ENCODE measurements at places on chromosomes 12 and 14. TPM values are rescaled to one million over a fixed set of nuclear protein-coding genes. Genes with fewer than 3 reads are reported as not detected.
A peak's percentile ranks its signal among the peaks of the same experiment; 100 is the strongest.

- H3K4me3 ChIP-seq: no peak overlapping the region
- no peak for DNase-seq
- peak overlapping the region; percentile 89 for H3K27ac ChIP-seq
- no peaks in the 10 kb centered on the region for H3K27me3 ChIP-seq
Observed at GRCh38 chr12:14910090-14910915, 24.6 kb upstream of the MGP start.

The NELL2 gene
- 626 TPM for total RNA-seq

The SIX6 gene
- not detected for total RNA-seq

The SYCP3 gene
- total RNA-seq: 0.71 TPM

DNA sequence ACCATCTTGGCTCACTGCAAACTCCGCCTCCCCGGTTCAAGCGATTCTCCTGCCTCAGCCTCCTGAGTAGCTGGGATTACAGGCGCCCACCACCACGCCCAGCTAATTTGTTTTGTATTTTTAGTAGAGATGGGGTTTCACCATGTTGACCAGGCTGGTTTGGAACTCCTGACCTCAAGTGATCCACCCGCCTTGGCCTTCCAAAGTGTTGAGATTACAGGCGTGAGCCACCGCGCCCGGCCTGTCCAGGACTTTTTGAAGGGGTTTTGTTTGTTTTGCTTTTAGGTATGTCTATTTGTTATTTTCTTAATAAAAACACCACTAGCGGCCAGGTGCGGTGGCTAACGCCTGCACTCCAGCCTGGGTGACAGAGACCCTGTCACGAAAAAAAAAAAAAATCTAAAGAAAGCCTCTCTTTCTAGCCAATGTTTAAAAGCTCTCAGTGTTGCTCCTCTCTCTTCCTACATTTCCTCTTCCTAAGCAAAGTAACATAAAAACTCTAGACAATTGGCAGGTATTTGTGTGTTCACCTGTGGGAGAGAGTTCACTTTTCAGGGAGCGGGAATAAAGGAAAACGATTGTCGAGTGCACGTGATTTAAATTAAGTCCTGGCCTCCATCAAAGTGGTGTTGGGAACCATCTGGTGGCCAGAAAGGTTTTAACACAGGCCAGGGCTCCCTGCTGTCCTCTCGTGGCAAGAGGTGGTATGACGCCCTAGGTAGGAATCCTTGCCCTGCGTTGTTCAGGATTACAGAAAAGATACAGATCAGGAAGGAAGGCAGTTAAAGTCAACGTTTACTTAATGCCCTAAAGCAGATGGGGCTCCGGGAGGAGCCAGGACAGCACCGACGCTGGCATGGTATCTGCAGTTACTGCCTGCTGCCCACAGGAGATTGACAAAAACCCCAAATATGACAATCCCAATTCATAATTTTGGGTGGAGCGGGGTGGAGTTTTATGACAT, 36.2 kb upstream of the ATP23 start:
- H3K36me3 ChIP-seq: no peaks in the 10 kb centered on the region
- DNase-seq: peak; percentile 74
- peaks cover 7% of the 10 kb centered on the region for H3K4me1 ChIP-seq
- H3K4me3 ChIP-seq: peak overlapping the region; percentile 30

DNA sequence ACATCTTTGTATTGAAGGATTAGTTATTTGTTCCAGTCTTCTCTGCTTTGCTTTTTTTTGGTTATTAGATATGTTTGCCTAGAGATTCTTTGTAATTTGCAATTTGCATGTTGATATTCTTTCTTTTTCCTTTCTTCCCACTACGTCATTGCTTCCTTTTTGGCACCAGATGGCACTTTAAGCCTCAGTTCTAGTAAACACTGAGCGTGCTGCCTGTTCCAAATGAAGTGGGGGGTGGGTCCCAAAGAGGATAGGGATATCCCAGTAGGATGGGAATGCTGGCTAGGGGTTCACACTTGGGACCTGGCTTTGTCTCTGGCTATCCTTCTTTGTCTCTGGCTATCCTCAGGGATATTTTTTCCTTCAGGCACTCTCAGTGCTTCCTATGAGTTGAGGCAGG, 17.0 kb downstream of the EAPP start:
- H3K4me3 ChIP-seq: no peak overlapping the region
- DNase-seq: no peak
- H3K36me3 ChIP-seq: peaks cover 34% of the 10 kb centered on the region
- no peak overlapping the region for H3K27ac ChIP-seq
- H3K27me3 ChIP-seq: no peaks in the 10 kb centered on the region
- peaks cover 3% of the 10 kb centered on the region for H3K4me1 ChIP-seq

GRCh38 chr12:57655541-57656240, 22.7 kb upstream of the B4GALNT1 start:
- H3K27me3 ChIP-seq: peaks cover 9% of the 10 kb centered on the region
- H3K27ac ChIP-seq: no peak overlapping the region
- no peak overlapping the region for H3K4me3 ChIP-seq
- H3K4me1 ChIP-seq: no peaks in the 10 kb centered on the region
- no peak for DNase-seq

The CLEC4D gene
- total RNA-seq: not detected

- H3K27me3 ChIP-seq: no peaks in the 10 kb centered on the region
- DNase-seq: no peak
- no peaks in the 10 kb centered on the region for H3K36me3 ChIP-seq
- no peak overlapping the region for H3K4me3 ChIP-seq
- H3K27ac ChIP-seq: no peak overlapping the region
Observed at GRCh38 chr14:42192738-42193653, 586.3 kb downstream of the LRFN5 start.

DNA sequence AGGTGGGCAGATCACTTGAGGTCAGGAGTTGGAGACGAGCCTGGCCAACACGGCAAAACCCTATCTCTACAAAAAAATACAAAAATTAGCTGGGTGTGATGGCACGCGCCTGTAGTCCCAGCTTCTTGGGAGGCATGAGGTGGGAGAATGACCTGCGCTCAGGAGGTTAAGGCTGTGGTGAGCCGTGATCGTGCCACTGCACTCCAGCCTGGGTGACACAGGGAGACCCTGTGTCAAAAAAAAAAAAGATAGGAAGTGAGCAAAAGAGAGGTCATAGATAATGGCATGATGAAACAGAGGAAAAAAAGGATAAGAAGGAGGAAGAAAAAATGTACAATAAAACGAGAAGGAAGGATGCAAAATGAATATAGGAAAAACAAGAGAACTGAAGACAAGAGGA, 159.5 kb downstream of the ETV6 start:
- peaks cover 57% of the 10 kb centered on the region for H3K4me1 ChIP-seq
- H3K36me3 ChIP-seq: peaks cover 2% of the 10 kb centered on the region
- no peak for DNase-seq
- no peak overlapping the region for H3K4me3 ChIP-seq

DNA sequence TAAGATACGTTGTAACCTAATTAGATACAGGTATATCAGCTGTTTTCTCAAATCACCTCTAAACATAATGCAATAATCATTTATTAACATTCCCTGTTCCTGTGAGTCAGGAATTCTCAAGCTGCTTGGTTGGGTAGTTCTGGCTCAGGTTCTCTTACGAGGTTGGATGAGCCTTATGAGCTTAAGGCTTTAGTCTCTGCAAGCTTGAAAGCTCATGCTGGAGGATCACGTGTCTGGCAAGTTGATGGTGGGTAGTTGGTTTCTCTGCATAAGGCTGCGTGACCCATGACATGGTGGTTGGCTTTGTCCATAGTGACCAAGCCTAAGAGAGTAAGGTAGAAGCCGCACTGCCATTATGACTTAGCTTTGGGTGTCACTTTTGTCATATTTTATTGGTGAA, 62.0 kb downstream of the PLEKHA5 start:
- no peaks in the 10 kb centered on the region for H3K4me1 ChIP-seq
- H3K27ac ChIP-seq: no peak overlapping the region
- no peaks in the 10 kb centered on the region for H3K36me3 ChIP-seq
- no peaks in the 10 kb centered on the region for H3K27me3 ChIP-seq

- H3K4me3 ChIP-seq: peak overlapping the region; percentile 86
- H3K36me3 ChIP-seq: peaks cover 3% of the 10 kb centered on the region
- no peak for DNase-seq
- H3K27ac ChIP-seq: peak overlapping the region; percentile 99
Observed at GRCh38 chr12:109572506-109572845, 828 bp downstream of the MMAB start.

DNA sequence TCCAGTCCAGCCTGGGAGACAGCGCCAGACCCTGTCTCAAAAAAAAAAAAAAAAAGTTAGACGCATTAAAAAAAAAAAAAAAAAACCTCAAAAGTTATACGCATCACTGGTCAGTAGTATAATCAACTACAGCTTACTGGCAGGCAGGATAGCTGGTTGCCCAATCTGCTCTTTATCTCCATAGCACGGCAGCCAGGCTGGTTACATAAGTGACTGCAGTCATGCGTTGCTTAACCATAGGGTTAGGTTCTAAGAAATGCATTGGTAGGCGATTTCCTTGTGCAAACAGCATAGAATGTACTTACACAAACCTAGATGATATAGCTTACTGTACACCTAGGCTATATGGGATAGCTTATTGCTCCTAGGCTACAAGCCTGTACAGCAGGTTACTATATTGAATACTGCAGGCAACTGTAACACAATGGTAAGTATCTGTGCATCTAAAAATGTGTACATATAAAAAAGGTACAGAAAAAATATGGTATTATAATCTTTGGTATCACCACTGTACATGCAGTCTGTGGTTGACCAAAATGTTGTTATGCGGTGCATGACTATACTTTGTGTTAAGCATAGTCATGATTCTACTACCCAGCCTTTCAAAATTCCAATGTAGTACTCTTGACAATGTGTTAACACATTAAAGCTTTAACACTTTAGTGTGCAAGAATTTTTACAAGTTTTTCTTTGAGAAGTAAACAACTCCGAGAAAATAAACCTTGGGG, 8.1 kb downstream of the L2HGDH start:
- H3K27ac ChIP-seq: peak overlapping the region; percentile 45
- DNase-seq: no peak
- H3K27me3 ChIP-seq: no peaks in the 10 kb centered on the region
- no peak overlapping the region for H3K4me3 ChIP-seq

The IRAK3 gene
- 0.26 TPM for total RNA-seq

GRCh38 chr12:70393787-70394499, 27.9 kb downstream of the KCNMB4 start:
- no peak overlapping the region for H3K4me3 ChIP-seq
- H3K4me1 ChIP-seq: no peaks in the 10 kb centered on the region
- DNase-seq: no peak
- no peaks in the 10 kb centered on the region for H3K27me3 ChIP-seq
- peaks cover 13% of the 10 kb centered on the region for H3K36me3 ChIP-seq

DNA sequence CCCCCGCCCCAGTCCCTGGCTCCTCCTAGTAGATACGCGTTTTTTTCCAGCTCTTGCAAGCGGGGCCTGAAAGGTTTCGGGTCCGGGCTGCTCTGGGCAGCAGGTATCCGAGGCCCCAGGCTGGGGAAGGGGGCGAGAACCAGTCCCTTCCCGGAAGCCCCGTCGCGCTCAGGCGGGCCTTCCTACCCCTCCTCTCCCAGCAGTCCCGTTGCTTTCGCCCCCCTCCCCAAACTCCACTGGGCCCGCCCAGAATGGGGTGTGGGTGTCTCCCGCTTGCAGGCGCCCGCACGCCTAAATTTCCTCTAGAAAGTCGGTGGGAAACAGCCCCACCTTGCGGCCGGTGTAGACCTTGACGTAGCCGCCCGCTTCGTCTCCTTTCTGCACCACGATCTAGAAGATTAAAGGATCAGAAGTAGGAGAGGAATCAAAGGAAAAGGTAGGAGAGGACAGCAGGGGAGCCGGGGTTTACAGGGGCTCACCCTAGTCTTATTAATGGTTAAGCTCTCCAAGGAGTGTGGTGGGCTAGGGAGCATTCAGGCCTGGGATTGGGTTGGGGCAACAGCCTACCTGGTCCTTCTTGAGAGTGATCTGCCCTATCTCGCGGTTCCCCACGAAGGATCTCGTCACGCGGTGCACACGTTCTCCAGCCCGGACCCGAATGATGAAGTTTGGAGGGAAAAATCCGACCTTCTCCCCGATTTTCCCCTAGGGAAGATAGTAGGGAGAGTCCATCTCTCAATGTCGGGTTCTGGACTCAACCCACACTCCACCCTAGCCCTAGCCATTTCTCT, 7.3 kb downstream of the STAC3 start:
- H3K27ac ChIP-seq: no peak overlapping the region
- H3K27me3 ChIP-seq: peaks cover 26% of the 10 kb centered on the region
- peaks cover 45% of the 10 kb centered on the region for H3K4me1 ChIP-seq
- peak; percentile 68 for DNase-seq
- H3K4me3 ChIP-seq: peak overlapping the region; percentile 88
- H3K36me3 ChIP-seq: no peaks in the 10 kb centered on the region

GRCh38 chr12:67630373-67631088, 18.0 kb upstream of the DYRK2 start:
- H3K27me3 ChIP-seq: no peaks in the 10 kb centered on the region
- DNase-seq: peak; percentile 93
- H3K4me3 ChIP-seq: peak overlapping the region; percentile 55
- H3K36me3 ChIP-seq: no peaks in the 10 kb centered on the region
- H3K4me1 ChIP-seq: peaks cover 53% of the 10 kb centered on the region
- peak overlapping the region; percentile 97 for H3K27ac ChIP-seq

DNA sequence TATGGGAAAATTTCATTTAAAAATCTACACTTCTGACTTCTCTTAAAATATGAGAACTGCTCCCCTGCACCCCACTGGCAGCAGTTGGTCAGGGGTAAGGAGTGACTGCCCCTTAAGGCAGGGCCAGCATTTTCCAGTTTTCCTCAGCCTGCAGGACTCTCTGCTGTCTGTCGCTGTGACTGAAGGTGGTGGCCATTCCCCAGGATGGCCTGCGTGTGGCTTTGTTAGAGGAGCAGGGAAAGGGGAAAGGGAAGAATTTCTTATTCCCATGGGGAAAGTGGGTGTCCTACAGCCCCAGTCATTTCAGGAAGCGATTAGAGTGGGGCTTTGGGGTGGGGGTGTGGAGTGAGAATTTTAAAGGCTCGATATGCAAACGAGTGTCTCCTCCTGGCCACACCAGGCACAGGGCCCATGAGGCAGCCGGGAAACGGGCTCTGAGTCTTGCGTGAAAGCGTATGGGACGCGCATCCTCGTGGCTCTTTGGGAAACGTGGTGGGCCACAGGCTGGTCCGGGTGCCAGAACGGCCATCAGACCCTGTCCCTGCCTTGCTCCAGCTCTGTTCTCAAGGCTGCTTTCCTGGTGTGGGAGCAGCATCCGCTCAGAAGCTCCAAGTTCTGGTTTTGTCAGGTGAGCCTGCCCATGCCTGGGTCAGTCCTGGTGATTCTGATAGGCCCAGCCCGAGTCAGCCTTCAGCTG, 23.5 kb downstream of the ADGRD1 start:
- H3K27me3 ChIP-seq: peaks cover 14% of the 10 kb centered on the region
- H3K4me1 ChIP-seq: peaks cover 33% of the 10 kb centered on the region

- no peaks in the 10 kb centered on the region for H3K4me1 ChIP-seq
- peaks cover 14% of the 10 kb centered on the region for H3K36me3 ChIP-seq
Observed at GRCh38 chr14:60945984-60946383, 34.9 kb downstream of the TRMT5 start.

All from naive thymus-derived CD8-positive, alpha-beta T cell (primary cell).